ENCODE measurements at places on chromosomes 7 and 10. TPM values are rescaled to one million over a fixed set of nuclear protein-coding genes. Genes with fewer than 3 reads are reported as not detected.

OR2A12 gene
- total RNA-seq = not detected

GRCh38 chr10:98424295-98425254, 9.6 kb upstream of the PYROXD2 start:
- no peak for DNase-seq
- no peak overlapping the region for H3K27ac ChIP-seq
- peaks cover 9% of the 10 kb centered on the region for H3K36me3 ChIP-seq
- H3K4me1 ChIP-seq = no peaks in the 10 kb centered on the region

STRIP2 gene
- not detected for total RNA-seq

TMEM229A gene
- total RNA-seq = not detected

DNA sequence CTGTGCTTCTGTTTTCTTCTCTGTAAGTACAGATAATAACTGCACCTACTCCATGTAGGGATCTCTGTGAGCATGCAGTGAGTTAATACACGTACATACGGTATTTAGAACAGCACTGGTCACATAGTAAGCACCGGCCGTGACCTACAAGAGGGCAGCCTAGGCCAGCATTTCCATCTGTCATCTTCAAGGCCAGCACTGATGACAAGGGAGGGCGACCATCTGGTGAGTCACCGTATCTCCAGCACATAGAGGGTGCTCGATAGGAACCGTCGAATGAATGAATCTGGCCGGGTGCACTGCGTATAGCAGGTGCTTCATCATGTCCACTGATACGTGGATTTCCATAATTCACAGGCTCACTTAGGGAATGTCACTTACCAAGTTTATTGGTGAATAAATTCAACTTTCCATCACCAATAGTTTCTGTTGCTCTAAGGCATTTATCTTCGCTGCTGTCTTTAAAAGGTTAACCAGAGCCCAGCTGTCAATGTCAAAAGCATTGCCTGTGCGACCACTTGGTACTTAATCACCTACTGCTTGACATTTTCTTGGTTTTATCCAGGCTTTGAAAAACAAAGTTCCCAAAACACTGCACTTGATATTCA, 8.3 kb downstream of the NOD1 start:
- H3K4me1 ChIP-seq = peaks cover 31% of the 10 kb centered on the region
- no peaks in the 10 kb centered on the region for H3K36me3 ChIP-seq
- no peaks in the 10 kb centered on the region for H3K27me3 ChIP-seq
- no peak for DNase-seq

UTF1 gene
- not detected for total RNA-seq

ZCCHC24 gene
- 14.0 TPM for total RNA-seq

CYP2C19 gene
- 0.78 TPM for total RNA-seq

- DNase-seq = peak; percentile 95
- H3K4me3 ChIP-seq = peak overlapping the region; percentile 96
- H3K4me1 ChIP-seq = peaks cover 47% of the 10 kb centered on the region
Observed at GRCh38 chr10:50621968-50622705, 1.6 kb downstream of the SGMS1 start.

GRCh38 chr10:2938869-2939268, 128.5 kb upstream of the PFKP start:
- H3K4me3 ChIP-seq = no peak overlapping the region
- no peaks in the 10 kb centered on the region for H3K4me1 ChIP-seq
- no peaks in the 10 kb centered on the region for H3K27me3 ChIP-seq

GRCh38 chr10:49374740-49375139, 21.1 kb downstream of the DRGX start:
- no peaks in the 10 kb centered on the region for H3K4me1 ChIP-seq
- DNase-seq = no peak
- no peaks in the 10 kb centered on the region for H3K36me3 ChIP-seq
- no peak overlapping the region for H3K4me3 ChIP-seq

- no peaks in the 10 kb centered on the region for H3K27me3 ChIP-seq
- peak; percentile 34 for DNase-seq
- no peak overlapping the region for H3K4me3 ChIP-seq
- no peaks in the 10 kb centered on the region for H3K36me3 ChIP-seq
- H3K27ac ChIP-seq = no peak overlapping the region
Observed at GRCh38 chr10:128035557-128035973, 90.7 kb downstream of the MKI67 start.

DNA sequence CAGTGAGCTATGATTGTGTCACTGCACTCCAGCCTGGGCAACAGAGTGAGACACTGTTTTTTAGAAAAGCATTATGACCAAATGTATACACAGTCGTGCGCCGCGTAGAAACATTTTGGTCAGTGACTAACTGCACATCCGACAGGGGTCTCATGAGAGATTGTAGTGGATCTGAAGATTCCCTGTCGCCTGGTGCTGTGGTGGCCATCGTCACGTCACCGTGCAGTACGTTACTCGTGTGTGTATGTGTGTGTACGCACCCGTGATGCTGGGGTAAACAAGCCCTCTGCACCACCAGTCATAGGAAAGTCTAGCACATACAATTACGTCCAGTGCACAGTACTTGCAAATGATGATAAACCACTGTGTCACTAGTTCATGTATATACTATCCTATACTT, 109.4 kb downstream of the ELFN1 start:
- no peaks in the 10 kb centered on the region for H3K4me1 ChIP-seq
- no peak overlapping the region for H3K27ac ChIP-seq
- no peaks in the 10 kb centered on the region for H3K36me3 ChIP-seq

KEL gene
- total RNA-seq = 0.33 TPM

DNA sequence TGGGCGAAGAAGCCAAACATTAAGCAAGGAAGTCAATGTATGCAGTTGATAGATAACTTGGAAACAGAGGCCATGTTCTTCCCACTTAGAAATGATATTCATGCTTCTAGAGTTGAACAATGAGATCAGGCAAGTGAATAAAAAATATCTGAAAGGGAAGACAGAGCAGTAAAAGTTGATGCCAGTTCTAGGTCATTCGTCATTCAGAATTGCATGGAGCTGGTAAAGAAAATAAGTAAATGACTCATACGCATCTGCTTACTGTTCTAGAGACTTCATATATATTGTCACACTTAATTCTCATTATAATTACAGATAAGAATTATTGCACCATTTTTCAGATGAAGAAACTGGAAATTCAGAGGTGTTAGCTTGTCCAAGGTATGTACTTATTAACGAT, 158.9 kb upstream of the FERD3L start:
- no peak overlapping the region for H3K4me3 ChIP-seq
- no peaks in the 10 kb centered on the region for H3K36me3 ChIP-seq
- no peak overlapping the region for H3K27ac ChIP-seq
- H3K27me3 ChIP-seq = no peaks in the 10 kb centered on the region

ATOH7 gene
- total RNA-seq = not detected

- H3K4me1 ChIP-seq = peaks cover 80% of the 10 kb centered on the region
- H3K27me3 ChIP-seq = no peaks in the 10 kb centered on the region
- H3K27ac ChIP-seq = peak within 1 kb of the TSS; percentile 83
- no peaks in the 10 kb centered on the region for H3K36me3 ChIP-seq
- peak within 1 kb of the TSS; percentile 77 for H3K4me3 ChIP-seq
Observed at GRCh38 chr7:151248346-151249033, at the start of gene SMARCD3. Gene SMARCD3, minus strand, starts transcription at chr7:151248694. Its CDS starts 132 bp downstream, at chr7:151248562.

GRCh38 chr7:2922348-2922691, 78.2 kb upstream of the GNA12 start:
- H3K4me1 ChIP-seq = peaks cover 4% of the 10 kb centered on the region
- H3K27ac ChIP-seq = no peak overlapping the region
- no peak for DNase-seq
- H3K36me3 ChIP-seq = no peaks in the 10 kb centered on the region

ACTR3C gene
- total RNA-seq = 35.5 TPM

GRCh38 chr10:33684211-33684611, 349.7 kb upstream of the NRP1 start:
- no peak for DNase-seq
- no peaks in the 10 kb centered on the region for H3K4me1 ChIP-seq
- H3K27me3 ChIP-seq = no peaks in the 10 kb centered on the region

- H3K27me3 ChIP-seq = no peaks in the 10 kb centered on the region
- H3K36me3 ChIP-seq = no peaks in the 10 kb centered on the region
- no peak overlapping the region for H3K4me3 ChIP-seq
- H3K27ac ChIP-seq = no peak overlapping the region
- no peak for DNase-seq
Observed at GRCh38 chr7:86747698-86748097, 104.0 kb downstream of the GRM3 start.

DNA sequence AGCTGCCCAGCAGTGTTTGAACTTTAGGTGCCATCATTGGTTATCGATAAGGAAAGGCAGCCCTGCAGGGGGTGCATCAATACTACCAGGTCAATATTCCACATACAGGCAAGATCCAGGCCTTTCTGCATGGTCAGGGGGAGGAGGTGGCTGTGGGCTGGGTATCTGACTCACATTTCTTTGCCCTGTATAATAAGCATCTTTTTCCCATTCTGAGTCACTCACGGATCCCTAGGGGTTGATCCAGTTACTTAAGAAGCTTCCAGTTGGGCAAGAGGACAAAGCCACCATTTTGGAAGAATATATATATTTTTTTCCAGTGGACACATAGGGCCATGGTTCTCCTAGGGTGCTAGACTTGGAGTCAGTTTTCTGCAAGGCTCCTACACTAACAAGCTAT, 114.2 kb upstream of the HABP2 start:
- H3K36me3 ChIP-seq = no peaks in the 10 kb centered on the region
- no peaks in the 10 kb centered on the region for H3K27me3 ChIP-seq
- no peak overlapping the region for H3K27ac ChIP-seq
- no peak overlapping the region for H3K4me3 ChIP-seq
- H3K4me1 ChIP-seq = peaks cover 33% of the 10 kb centered on the region
- DNase-seq = no peak

Measured in body of pancreas (tissue), 4 donors.